ENCODE measurements at places on chromosomes 16 and 17. TPM values are rescaled to one million over a fixed set of nuclear protein-coding genes. Genes with fewer than 3 reads are reported as not detected.
A peak's percentile ranks its signal among the peaks of the same experiment; 100 is the strongest.

The SLC16A5 gene
- 7.6 TPM for total RNA-seq

The TMEM114 gene
- total RNA-seq, result not detected

The GPR179 gene
- total RNA-seq, result not detected

The TMEM100 gene
- 3.4 TPM for total RNA-seq

The RABEP2 gene
- 20.0 TPM for total RNA-seq

The NECAB2 gene
- 0.21 TPM for total RNA-seq

The KRTAP2-2 gene
- total RNA-seq, result not detected

The KCNG4 gene
- total RNA-seq, result not detected

The GPRC5B gene
- total RNA-seq, result 0.76 TPM

The PDE6G gene
- total RNA-seq, result 0.83 TPM

The GAST gene
- not detected for total RNA-seq

The SERPINF2 gene
- total RNA-seq, result 0.38 TPM

The ZFP3 gene
- 0.86 TPM for total RNA-seq

The CTRB1 gene
- total RNA-seq, result not detected

The TBC1D3I gene
- total RNA-seq, result 0.42 TPM

The ZNF286A gene
- 39.0 TPM for total RNA-seq

The TEKT3 gene
- not detected for total RNA-seq

The MARCHF10 gene
- total RNA-seq, result not detected

DNA sequence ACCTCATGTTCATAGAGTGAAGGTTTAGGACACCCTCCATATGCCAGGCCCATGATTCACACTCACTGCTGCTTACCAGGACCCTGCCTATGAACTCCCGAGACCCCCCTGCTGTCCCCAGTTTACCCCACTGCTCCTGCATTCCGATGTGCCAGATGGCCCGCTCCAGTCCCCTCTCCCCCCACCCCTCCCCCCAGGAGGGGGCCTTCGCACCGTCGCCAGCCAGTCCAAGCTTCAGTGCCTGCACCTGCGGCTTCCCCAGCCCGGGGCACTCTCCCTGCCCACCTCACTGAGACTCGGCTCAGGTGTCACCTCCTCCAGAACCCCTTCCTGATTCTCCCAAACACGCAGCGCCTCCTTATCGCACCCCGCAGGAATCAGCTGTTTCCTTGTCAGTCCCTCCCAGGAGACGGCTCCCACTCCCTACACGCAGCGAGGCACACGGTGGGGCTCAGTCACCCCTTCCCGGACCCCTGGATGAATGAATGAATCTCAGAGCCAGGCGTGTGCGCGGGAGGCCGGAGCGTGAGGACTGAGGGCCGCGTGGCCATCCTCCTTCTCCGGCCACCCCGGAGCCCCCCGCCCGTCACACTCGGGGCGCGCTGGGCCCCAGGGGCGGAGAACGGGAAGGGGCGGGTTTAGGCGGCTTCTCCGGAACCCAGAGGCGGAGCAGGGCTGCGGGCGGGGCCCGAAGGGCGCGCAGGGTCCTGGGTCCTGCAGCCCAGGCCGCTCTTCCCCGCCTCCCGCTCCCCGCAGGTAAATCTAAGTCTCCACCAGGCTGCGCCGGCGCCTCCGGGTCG is 1.6 kb downstream of the MYO1C start:
- DNase-seq, result no peak

DNA sequence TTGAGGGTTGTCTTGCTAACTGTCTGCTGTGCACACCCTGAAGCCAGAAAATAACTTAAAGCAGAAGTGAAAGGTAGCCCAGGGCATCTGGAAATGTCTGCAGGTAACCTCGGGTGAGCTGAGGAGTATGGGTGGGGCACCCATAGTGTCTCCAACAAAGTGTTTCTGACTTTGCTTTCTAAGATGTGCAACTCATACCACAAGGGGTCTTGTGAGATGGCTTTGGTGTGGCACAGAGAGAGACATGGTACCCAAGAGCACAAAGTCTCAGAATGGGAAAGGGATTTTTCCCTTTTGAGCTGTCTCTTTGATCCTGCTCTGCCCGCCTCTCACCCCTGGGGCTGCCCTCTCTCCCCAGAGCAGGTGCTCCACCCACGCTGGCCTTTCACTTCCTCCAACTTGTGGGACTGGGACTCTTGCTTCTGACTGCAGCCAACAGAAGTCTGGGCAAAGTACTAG is 6.9 kb downstream of the CHD9 start:
- DNase-seq, result no peak

GRCh38 chr16:80079072-80079471 is 461.7 kb upstream of the DYNLRB2 start:
- DNase-seq, result no peak

DNA sequence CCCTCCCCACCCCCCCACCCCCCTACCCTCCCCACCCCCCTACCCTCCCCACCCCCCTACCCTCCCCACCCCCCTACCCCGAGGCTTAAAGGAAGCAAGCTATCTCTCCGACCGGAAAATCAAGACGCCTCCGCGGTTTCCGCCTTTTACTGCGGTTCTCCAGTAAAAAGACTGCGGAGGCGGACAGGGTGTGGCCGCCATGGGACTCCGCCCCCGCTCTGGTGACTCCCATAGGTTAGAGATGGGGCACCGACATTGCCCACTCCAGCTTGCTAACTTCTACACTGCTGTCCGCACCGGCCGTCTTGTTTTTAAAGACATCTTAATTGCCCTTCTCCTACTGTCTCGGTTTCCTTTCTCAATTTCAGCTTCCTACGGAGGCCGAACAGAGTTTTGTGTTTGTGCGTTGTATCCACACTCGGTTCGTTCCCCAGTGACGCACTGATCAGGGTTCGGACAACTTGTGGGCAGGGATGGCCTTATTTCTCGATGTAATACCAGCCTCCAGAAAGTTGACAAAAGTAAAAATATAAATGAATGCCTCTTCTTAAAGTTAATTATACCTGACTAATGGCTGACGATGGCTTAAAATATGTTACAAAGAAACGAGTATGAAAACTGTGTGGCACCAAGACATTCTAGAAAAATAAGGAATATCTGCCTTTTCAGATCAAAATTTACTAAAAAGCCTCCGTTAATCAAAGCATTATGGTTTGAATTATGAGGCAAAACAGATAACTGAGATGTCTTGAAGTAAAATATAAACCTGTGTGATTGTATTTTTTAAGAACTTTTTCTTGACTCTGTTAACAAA is 1.1 kb upstream of the ZNF200 start:
- DNase-seq, result no peak

- no peak for DNase-seq
Observed at GRCh38 chr17:2143332-2143731, 88.4 kb downstream of the HIC1 start.

DNA sequence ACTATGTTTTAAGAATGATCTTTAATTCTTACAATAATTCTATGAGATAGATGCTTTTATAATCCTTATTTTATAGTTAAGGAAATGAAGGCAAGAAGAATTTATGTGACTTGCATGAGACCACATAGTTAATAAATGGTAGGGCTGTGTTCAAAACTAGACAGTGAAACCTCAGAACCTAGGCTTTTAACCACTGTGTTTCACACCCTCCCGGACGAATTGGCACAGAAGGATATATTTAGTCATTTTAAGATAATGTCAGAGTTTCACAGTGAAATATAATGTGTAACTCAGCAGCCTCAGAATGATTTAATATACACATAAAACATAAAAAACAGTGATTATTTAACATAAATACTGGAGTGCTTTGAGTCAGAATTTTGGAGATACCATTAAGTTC is 57.0 kb downstream of the NSRP1 start:
- DNase-seq, result no peak

DNA sequence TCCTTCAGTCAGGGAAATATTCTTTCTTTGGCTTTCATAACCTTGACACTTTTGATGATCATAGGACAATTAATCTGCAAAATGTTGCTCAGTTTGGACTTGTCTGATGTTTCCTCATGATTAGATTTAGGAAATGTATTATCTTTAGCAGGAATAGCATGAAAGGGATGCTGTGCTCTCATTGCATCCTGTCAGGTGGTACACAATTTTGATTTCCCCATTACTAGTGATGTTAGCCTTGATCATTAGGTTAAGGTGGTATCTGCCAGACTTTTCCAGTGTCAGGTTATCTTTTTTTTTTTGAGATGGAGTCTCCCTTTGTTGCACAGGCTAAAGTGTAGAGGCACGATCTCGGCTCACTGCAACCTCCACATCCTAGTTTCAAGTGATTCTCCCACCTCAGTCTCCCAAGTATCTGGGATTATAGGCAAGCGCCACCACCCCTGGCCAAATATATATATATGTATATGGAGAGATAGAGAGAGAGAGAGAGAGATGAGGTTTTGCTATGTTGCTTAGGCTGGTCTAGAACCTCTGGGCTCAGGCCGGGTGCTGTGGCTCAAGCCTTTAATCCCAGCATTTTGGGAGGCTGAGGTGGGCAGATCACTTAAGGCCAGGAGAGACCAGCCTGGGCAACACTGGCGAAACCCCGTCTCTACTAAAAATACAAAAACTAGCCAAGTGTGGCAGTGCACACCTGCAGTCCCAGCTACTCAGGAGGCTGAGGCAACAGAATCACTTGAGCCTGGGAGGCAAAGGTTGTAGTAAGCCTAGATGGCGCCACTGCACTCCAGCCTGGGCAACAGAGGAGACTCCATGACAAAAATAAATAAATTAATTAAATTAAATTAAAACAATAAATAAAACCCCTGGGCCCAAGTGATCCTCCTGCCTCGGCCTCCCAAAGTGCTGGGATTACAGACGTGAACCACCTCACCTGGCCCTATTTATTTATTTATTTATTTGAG is 15.8 kb upstream of the CAVIN1 start:
- no peak for DNase-seq

DNA sequence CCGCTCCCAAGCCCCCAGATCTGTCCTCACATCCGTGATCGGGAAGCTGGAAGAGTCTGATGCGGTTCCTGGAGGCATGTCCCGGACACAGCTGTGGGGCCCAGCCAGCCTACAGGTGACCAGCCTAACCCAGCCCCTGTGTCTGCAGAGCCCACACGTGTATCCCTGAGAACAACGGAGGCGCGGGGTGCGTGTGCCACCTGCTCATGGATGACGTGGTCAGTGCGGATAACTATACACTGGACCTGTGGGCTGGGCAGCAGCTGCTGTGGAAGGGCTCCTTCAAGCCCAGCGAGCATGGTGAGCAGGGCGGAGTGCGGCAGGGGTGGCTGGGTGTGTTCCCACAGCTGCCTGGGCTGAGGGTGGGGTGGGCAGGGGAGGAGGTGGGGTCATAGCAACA is 30.9 kb downstream of the IL4R start:
- DNase-seq, result no peak

GRCh38 chr16:3646348-3646920 is 8.1 kb upstream of the DNASE1 start:
- DNase-seq, result peak; percentile 67

DNA sequence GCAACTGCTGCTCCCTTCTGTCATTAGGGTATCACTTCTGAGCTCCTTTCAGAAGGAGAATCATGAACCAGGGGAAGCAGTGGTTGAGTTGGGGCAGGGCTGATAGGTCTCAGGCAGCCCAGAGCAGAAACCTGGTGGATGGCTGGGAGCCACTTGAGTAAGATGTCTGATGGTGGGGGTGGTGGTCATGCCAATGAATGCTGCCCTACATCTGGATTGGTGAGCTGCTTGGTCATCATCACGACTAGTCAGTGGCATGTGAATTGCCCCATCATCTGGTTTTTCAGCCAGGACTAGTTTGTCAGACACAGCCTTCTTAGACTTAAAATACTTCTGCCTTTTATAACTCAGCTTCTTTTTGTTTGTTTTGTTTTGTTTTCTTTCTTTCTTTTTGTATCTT is 2.6 kb downstream of the GID4 start:
- no peak for DNase-seq

- DNase-seq, result no peak
Observed at GRCh38 chr17:16398270-16399267, 16.8 kb upstream of the TRPV2 start.

DNA sequence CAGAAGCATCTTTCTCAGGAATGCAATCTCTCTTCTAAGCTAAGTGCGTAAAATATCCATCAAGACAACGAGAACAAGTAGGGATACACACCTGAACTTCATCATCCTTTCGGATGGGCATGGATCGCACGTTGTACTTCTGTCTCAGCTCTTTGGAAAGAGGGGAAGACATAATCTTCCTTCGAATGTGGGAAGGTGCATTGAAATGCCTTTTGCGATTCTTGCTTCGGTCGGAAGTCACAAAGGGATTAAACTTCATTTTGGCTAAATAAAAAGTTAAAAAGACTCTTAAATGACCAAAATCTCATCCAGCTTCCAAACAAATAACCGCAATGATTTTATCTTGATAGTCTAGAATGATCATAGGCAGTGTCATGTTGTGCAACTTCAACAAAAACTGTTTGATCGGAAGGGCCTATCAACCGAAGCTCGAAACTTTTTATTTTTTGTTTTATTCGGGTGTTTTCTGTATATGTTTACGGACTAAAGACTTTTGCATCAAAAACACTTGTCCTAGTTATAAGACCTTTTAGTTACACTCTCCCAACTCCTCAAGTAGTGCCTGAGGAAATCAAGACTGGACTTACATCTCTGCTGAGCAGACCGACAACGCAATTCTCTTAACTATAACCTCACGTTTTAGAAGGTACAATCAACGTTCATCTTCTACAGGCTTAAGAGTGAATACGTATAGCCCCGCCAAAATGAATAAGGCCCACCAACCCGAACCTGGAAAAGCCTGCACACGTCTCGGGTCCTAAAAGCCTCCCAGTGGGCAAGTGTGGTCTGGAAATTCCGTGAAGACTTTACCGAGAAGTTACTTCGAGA is 727 bp downstream of the RPL26 start:
- no peak for DNase-seq

- DNase-seq, result no peak
Observed at GRCh38 chr16:31764103-31764502, 109.5 kb upstream of the ZNF267 start.

DNA sequence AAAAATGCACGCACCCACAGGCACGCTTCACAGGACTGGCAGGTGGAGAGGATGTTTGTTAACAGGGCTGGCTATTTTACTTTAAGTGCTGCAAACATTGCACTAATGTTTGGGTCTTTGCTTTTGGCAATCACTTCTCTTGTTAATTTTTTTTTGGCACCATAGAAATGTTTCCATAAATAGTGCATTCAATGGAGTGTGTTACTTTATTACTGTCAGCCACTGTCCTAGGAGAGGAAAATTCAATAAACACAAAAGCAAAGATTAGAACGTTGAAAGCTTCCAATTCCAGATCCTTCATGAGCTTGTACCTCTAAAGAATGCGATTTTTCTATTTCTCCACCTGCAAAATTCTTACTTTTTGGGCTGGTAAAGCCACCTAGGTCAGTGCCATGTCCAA is 743.5 kb downstream of the WWOX start:
- DNase-seq, result no peak

DNA sequence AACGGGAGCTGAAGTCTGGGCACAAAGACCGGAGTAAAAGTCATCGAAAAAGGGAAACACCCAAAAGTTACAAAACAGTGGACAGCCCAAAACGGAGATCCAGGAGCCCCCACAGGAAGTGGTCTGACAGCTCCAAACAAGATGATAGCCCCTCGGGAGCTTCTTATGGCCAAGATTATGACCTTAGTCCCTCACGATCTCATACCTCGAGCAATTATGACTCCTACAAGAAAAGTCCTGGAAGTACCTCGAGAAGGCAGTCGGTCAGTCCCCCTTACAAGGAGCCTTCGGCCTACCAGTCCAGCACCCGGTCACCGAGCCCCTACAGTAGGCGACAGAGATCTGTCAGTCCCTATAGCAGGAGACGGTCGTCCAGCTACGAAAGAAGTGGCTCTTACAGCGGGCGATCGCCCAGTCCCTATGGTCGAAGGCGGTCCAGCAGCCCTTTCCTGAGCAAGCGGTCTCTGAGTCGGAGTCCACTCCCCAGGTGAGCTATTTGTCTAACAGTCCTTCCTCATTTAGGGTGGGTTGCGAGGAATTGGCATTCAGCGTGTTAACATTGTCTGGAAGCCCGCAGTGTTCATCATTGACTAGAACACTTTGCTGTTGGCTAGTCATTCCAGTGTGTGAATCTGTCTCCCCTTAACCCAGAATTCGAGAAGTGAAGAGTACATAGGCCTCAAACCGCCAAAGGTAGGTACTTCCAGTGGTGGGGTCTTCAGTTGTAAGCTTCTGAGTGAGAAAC is 1.5 kb downstream of the CDK12 start:
- no peak for DNase-seq
